Urinary bladder (tissue), 4 donors: ENCODE measurements at places on chromosomes 2 and 18. TPM values are rescaled to one million over a fixed set of nuclear protein-coding genes. Genes with fewer than 3 reads are reported as not detected.
A peak's percentile ranks its signal among the peaks of the same experiment; 100 is the strongest.

- no peak for DNase-seq
Observed at GRCh38 chr2:241935314-241935713, 65.8 kb downstream of the RTP5 start.

GRCh38 chr2:149021271-149021719 is 17.2 kb upstream of the LYPD6B start:
- no peak for DNase-seq

DNA sequence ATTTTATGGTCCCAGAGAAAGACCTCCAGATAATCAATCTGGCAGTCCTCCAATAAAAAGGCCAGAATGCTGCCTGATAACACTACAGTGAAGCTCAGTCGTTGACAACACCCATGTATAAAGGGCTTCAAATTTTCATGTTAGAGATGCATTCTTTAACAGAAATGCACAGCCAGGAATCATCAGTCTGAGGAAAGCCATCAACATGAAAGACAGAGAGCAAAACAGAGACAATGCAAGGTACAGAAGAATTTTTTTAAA is 13.8 kb downstream of the BABAM2 start:
- DNase-seq, result no peak

DNA sequence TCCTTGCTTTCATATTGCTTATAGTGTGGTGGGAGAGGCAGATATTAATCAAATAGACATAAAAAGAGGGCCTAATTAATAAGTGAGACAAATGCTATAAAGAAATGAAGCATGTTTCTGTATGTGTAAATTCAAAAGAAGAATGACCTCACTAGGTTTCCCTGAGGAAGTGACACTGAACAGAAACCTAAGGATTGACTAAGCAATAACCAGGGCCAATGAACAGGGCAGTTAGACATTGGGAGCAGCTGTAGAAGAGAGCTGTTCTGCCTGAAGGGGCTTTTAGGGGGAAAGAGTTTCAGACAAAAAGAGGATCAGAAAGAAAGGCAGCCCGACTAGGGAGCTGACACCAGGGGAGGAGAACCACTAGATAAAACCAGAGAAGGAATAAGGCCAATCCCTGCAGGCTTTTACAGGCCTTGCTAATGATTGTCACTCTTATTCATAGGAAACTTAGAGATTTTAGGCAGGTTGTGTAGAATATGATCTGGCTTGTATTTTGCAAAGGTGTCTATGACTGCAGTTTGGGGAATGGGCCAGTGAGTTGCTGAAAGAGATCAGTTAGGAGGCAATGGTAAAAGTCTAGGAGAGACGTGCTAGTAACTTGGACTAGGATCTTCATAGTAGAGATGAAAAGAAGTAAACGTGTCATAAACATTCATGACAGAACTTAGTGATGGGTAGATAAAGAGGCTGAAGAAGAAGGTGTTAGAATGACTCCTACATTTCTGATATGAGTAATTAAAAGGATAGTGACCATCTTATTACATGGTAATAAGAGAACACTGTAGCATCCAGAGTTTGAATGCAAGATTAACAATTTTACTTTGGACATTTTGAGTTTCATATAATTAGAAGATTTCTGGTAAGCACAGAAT is 26.8 kb upstream of the NABP1 start:
- DNase-seq, result no peak

GRCh38 chr18:69127873-69128500 is 272.7 kb upstream of the DOK6 start:
- peak; percentile 8 for DNase-seq

The TCF23 gene
- 0.85 TPM for total RNA-seq

DNA sequence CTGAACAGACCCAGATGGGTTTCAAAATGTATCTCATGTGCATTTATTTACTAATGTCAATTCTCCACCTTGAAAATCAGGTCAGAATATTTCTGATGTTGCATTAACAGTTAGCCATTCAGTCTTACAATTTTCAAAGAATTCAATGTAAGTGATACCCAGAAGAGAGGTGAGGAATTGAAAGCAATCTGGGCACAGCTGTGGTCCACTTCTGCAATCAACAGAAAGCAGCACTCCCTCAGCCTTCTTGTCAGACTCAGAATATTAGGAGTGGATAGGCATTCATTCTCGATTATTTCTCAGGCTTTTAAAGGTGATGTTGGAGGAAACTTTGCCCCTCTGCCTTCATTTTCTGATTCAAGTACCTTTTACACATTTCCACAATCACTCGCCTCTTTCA is 15.7 kb downstream of the CCL20 start:
- DNase-seq, result no peak

DNA sequence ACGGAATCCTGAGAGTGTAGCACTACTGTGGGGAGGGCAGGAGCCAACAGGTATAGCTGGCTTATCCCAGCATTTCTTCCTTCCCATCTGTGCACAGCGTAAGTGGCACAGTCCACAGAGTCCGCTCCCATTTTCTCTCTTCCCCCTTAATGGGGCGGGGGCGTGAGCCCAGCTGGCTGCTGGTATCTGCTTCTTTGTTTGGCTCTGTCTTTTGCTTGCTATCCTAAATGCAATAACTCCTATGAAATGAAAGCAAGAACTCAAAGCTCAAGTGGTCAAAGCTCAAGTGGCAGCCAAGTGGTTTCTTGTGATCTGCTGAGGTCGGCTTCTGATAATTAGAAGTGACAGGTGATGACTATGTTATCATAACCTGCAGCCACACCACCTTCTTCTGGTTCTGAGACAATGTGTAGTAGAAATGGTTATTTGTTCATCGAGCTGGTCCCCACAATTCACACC is 192.7 kb downstream of the PLCL1 start:
- DNase-seq, result no peak

- DNase-seq, result no peak
Observed at GRCh38 chr2:111133603-111134002, 12.9 kb downstream of the BCL2L11 start.

The KYNU gene
- 9.8 TPM for total RNA-seq

The RGPD3 gene
- 1.6 TPM for total RNA-seq

DNA sequence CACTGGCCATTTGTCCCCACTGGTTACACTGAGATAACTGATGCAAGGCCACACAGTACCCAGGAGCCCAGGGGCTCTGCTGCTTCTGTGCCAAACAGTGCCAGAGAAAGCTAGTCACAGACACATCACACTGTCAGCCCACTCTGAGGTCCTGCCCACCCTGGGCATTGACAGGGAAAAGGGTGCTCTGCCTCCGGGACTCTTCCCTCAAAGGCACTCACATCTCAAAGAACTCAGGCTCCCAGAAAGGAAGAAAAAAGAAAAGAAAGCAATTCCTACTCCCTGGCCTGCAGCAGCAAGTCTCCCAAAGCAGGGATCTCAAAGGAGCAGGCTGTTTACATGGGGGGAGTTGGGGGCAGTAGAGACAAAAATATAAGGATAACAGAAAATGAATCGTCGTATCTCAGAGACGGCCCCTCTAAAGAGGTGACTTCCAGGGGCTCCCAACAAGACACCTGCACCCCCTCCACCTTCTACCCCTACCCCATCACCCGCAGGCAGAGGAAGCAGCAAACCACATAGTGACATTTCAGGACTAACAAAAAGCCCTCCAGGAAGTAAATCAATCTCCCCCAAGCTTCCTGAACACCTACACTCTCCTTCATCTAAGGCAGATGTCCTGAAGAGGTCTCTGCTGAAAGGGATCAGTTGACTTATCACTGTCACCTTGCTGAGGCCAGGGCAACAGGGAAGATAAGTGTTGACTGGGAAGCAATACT is 247.6 kb downstream of the TNS1 start:
- no peak for DNase-seq

The TMEM37 gene
- 1.1 TPM for total RNA-seq

The RIT2 gene
- total RNA-seq, result 0.48 TPM

The COLEC12 gene
- 92.7 TPM for total RNA-seq

DNA sequence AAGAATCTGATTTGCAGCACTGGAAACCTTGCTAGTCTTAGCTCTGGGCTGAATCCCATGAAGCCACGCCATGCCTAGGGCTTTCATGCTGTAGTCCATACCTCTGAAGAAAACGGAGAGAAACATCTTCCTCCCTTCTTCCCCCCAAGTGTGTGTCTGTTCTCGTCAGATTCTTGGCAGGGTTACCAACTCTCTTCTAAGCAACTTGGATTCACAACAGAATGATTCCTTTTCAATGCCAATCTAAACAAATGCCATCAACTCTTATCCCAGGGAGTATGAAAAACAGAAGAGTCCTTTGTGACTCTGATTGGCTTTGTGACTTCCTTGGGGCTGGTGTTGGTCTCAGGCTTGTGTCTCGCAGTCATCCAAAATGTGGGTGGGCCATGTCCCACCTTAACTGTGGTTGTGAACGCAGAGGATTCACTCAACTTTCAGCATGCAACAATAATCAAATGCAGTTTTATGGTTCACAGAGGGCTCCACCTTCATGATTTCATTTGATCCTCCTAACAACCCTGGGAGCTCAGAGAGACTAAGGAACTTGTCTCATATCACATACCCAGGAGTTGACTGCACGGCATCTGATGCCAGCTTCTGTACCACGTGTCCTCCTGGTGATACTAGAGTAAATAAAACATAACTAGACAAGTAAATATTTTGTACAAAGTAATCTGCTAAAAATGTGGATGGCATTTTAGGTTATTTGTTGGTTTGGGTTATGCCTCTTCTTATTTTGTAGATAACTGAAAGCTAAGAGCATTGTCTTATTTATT is 186.0 kb upstream of the TNP1 start:
- no peak for DNase-seq

GRCh38 chr2:151029406-151030157 is 232.1 kb downstream of the RBM43 start:
- no peak for DNase-seq

The PLEKHH2 gene
- 53.6 TPM for total RNA-seq

- no peak for DNase-seq
Observed at GRCh38 chr2:119723784-119724467, 35.8 kb upstream of the PTPN4 start.

DNA sequence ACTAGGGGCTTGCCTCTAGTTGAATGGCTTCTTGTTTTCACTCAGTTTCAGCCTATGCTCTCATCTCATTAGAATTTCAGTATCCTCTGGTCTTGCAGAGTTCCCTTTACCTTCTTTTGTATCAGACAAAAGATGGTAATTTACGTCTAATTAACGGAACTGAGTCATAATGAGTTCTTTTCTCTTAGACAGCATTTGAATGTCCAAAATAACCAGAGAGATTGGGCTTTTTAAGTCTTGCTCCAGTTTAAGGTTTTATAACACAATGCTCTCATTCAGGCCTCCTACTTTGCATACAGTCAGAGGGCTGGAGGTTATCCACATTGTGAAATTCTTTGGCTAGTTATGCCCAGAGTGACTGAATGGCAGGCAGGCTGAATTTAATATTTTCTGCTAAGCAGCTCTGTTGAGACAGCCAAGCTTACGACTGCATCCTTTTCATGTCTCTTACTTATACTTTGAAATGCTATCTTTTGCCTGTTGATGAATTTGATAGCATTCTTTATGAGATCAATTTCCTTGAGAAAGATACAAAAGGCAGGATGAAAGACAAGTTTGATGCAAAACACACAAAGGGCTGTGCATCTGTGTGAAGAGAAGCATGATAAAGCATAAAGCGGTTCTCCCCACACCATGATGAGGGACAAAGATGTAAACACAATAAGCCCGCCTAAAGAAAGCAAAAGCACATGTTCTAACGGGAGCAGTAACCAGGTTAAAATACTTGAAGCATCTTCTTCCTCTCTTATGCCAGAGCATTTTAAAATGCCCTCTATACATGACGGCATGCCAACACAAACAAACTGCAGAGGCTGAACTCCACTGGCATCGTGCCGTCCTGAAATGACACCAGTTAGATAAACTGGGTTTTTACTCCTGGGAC is 90.0 kb downstream of the CDH2 start:
- peak; percentile 7 for DNase-seq

The HS1BP3 gene
- total RNA-seq, result 19.0 TPM

DNA sequence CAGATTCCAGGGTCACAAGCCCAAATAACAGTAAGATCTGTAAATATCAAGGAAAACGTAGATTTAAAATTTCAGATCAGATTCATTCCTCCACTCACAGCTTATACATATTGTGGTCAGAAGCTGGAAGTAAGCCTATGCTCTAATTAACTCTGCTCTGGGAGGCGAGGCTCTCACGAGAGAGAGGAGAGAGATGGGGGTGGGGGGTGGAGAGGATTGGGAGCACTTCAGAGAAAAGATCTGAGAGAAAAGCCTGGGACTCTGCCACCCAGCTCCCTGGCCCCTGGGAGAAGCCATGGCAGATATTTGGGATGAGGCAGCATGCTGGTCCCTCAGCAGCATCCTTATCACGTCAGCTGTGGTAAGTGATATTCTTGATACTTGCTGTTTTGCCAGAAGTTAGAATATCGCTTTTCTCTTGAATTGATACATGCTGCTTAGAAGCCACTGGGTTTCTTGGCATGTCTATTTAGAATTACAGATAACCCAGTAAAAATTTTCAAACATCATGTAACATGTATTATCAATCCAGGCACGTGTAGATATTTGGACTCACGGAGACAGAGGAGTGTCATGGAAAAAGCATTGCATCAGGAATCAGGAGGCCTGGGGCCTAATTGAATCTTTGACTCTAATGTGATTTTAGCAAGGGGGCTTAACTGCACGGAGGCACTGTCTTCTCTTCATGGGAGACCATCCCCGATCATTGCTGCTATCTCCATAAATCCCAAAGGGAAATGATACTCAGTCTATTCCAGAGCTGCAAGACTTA is 265.4 kb downstream of the HRH4 start:
- DNase-seq, result no peak

DNA sequence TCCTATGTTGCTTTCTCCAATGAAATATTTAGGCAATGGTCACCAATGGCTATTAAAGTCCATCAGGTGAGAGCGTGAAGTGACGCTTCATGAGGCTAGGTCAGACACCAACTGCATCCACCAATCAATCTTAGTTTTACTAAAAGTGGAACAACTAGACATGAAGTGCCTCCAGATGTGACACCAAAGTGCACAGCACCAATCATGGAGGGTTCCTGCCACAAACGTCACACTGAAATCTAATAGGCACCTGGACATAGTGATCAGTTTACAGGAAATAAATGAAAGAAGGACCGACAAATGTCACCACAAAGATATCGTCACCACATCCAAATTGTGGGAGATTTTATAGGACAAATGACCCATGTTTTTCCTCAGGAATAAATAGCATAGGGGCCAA is 70.5 kb downstream of the PSMG2 start:
- no peak for DNase-seq

GRCh38 chr2:64608867-64609226 is 44.9 kb downstream of the SERTAD2 start:
- no peak for DNase-seq

DNA sequence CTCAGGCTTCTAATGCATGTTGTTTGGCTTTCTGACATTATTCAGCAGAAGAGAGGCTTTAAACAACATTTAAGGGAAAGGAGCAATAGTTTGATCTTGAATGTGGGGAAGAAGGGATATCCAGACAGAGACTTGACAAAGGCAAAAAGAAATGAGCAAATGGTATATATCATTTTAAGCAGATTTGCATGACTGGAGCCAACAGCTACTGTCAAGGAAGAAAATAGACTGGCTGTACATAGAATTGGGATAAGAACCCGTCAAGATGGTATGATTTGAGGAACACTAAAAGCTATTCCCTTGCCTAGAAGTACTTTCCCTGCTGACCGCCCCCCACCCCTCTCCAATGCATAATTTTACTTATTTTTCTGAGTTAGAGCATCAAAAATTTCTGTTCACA is 174.5 kb downstream of the RIT2 start:
- DNase-seq, result no peak

- no peak for DNase-seq
Observed at GRCh38 chr2:120418174-120418787, 72.3 kb downstream of the INHBB start.
